ENCODE measurements at places on chromosomes 7 and 10.
A peak's percentile ranks its signal among the peaks of the same experiment; 100 is the strongest.

DNA sequence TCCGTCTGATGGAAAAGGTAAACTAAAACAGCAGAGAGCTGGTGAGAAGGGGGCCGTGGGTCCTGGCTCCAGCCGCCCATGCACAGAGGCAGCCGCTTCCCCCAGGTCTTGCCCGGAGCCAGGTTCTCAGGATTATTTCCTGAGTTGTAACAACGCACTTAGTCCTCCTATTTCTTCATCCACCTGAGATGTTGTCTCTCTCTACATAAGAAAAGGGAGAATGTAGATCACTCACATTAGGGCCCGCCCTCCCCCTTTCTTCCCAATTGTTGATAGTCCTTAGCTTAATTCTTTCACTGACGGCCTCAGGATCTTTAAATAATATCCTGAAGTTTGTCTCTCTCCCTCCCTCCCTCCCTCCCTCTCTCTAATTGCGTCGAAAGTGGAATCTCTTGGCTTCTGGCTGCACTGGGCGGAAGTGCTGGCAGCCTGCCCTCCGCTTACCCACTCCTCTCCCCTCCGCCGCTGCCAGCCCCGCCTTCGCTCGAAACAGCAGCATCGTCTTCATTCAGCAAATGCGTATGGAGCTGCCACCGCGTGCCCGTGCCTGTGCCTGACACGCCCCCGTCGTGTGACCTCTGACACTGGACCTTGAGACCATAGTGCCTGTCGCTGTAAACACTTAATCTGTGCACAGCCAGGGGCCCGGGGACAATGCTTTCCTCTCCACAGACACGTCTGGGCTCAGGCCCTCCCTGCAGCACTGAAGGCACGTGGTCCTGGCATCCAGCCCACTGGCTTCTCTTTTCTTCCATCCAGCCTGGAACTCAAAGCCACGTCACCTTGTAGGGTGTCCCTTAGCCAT is 174.5 kb upstream of the PPP2R2D start:
- DNase-seq = no peak
- no peak overlapping the region for H3K27ac ChIP-seq
- H3K27me3 ChIP-seq = no peaks in the 10 kb centered on the region
- no peaks in the 10 kb centered on the region for H3K4me1 ChIP-seq
- no peak overlapping the region for H3K4me3 ChIP-seq

DNA sequence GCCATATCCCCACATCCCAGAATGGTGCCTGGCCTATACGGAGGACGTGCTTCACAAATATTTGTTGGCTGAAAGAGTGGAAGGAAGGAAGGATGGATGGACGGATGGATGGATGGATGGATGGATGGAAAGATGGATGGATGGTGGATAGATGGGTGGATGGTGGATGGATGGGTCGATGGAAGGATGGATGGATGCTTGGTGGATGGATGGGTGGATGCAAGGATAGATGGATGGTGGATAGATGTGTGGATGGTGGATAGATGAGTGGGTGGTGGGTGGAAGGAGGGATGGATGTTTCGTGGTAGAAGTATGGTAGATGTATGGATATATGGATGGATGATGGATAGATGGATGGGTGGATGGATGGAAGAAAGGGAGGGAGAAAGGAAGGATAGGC is 10.8 kb downstream of the CHAT start:
- no peak for DNase-seq
- H3K27me3 ChIP-seq = peaks cover 9% of the 10 kb centered on the region
- H3K4me3 ChIP-seq = no peak overlapping the region
- no peaks in the 10 kb centered on the region for H3K4me1 ChIP-seq
- no peak overlapping the region for H3K27ac ChIP-seq

DNA sequence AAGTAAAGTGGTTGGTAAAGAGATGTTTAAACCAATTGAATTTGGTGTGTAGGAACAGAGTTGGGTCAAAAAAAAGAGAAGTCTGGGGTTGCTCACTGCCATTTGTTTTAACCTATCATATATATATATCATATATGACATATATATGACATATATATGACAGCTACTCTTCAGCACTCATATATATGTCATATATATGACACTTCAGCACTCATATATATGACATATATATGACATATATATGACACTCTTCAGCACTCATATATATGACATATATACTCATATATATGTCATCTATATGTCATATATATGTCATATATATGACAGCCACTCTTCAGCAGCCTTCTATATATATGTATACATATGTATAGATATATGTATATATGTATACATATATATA is 8.9 kb upstream of the A1CF start:
- H3K36me3 ChIP-seq = no peaks in the 10 kb centered on the region
- no peaks in the 10 kb centered on the region for H3K4me1 ChIP-seq
- no peak for DNase-seq
- no peak overlapping the region for H3K27ac ChIP-seq

DNA sequence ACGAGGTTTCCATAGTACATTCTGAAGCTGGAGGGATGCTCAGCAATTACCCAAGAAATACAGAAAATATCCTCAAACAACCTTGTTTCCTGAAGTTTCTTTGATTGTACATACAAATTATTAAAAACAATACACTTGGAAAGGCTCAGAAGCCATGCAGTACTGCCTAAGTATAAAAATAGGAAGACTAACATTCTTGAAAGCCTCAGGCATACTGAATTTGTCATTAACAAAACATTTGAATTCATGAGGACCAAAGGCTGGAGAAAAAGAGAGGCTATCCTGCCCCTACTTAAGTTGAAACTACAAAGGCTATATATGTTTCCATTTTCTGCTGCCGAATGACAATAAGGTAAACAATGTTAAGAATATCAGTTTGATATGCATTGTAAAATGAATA is 54.3 kb upstream of the SGCE start:
- no peaks in the 10 kb centered on the region for H3K4me1 ChIP-seq
- no peaks in the 10 kb centered on the region for H3K36me3 ChIP-seq
- H3K27me3 ChIP-seq = no peaks in the 10 kb centered on the region
- no peak for DNase-seq
- no peak overlapping the region for H3K27ac ChIP-seq
- no peak overlapping the region for H3K4me3 ChIP-seq

- H3K36me3 ChIP-seq = no peaks in the 10 kb centered on the region
- no peak overlapping the region for H3K27ac ChIP-seq
- DNase-seq = no peak
- no peak overlapping the region for H3K4me3 ChIP-seq
Observed at GRCh38 chr7:114392686-114393085, 21.9 kb upstream of the FOXP2 start.

DNA sequence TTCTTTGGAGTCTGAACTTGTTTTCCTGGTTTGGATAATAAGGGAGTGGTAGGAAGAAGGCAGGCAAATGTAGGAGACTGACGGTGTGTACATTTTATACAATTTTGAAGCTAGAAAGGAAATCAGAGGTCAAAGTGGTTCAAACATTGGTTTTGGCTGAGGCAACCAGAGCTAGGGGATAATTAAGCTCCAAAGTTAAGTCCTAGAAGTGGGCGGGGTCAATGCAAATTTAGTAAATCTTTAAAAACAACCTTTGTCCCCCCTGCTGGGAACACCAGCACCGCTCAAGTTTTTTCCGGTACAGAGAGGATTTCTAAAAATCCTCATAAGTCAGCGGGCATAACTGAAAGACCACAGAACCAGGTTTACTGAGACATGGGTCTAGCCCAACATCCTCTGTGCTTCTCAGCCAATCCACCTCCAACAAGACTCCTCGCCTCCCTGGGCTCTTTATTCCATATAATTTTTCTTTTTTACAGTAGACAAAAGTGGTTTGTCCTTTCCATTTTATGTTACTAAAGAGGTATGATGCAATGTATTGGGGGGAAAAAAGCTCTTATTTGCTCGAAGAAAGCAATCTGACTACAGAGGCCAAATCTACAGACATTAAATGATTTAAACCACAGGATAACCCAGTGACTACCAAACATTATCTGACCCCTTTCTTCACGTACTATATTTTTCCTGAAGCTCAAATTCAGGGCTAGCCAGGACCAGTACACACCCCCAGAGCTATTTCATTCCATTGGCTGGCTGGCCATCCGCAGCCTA is 1.6 kb downstream of the GLUD1 start:
- no peaks in the 10 kb centered on the region for H3K27me3 ChIP-seq
- peaks cover 43% of the 10 kb centered on the region for H3K4me1 ChIP-seq

GRCh38 chr10:62155054-62155680 is 113.5 kb downstream of the RTKN2 start:
- no peak for DNase-seq
- H3K27ac ChIP-seq = no peak overlapping the region
- H3K4me1 ChIP-seq = peaks cover 2% of the 10 kb centered on the region
- H3K27me3 ChIP-seq = no peaks in the 10 kb centered on the region
- H3K4me3 ChIP-seq = no peak overlapping the region

DNA sequence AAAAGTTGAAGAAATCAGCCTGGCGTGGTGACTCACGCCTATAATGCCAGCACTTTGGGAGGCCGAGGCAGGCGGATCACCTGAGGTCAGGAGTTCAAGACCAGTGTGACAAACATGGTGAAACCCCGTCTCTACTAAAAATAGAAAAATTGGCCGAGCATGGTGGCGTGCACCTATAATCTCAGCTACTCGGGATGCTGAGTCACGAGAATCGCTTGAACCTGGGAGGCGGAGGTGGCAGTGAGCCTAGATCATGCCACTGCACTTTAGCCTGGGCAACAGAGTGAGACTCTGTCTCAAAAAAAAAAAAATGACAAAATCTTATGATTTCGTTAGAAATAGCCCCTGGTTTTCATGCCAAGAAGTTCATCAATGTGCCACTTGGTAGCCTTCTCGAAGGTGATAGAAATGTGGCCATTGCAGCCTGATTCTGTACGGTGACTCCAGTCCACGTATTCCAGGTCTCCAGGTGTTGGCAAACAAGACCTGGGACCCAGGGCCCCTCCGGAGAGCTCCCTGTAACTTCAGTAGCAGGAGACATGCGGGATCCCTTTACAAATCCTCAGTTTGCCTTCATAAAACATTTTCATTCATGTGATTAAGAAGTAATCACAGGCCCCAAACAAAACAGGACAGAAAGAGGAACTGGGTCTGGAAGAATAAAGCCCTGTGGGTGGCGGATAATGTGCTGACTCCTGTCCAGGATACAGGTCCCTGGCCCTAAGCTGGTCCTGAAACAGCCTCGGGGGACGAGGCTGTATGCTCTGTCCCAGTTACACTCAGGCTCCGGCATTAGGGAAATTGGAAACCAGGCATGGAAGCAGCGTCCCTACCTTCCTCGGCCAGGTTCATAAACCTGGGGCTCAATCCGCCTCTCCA is 207.3 kb upstream of the SH2B2 start:
- DNase-seq = no peak
- H3K27ac ChIP-seq = no peak overlapping the region
- H3K36me3 ChIP-seq = peaks cover 7% of the 10 kb centered on the region
- H3K27me3 ChIP-seq = no peaks in the 10 kb centered on the region
- H3K4me3 ChIP-seq = no peak overlapping the region
- H3K4me1 ChIP-seq = peaks cover 5% of the 10 kb centered on the region

GRCh38 chr10:32446536-32447406 is 831 bp downstream of the CCDC7 start:
- no peak for DNase-seq
- H3K4me1 ChIP-seq = peaks cover 10% of the 10 kb centered on the region
- H3K27ac ChIP-seq = peak overlapping the region; percentile 94
- H3K4me3 ChIP-seq = peak overlapping the region; percentile 90
- H3K27me3 ChIP-seq = no peaks in the 10 kb centered on the region
- peaks cover 9% of the 10 kb centered on the region for H3K36me3 ChIP-seq

DNA sequence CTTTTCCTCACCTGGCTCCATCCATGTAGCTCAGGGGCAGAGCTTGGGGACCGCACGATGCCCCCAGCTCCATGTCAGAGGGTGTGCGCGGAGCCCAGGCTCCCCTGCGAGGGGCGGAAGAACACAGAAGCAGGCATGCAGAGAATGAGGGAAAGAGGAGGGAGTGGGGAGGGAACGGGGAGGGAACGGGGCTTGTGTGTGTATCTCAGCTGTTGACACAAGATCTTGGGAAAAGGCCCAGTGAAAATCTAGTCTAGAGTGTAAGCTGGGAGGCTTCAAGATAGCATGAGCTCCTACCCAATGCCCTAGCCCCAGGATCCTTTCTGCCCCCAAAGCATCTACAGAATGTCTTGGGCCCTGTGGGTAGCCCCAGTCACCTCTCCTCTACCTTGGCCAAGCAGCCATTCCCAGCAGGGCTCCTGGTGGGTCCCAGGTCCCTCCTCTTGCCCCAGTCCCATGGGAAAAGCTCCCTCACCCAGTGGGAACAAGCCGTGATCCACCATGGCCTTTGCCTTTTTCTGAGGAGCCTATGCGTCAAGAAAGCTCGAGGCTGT is 25.1 kb upstream of the NDST2 start:
- H3K27ac ChIP-seq = no peak overlapping the region
- no peak for DNase-seq
- H3K4me1 ChIP-seq = no peaks in the 10 kb centered on the region
- H3K27me3 ChIP-seq = no peaks in the 10 kb centered on the region
- H3K4me3 ChIP-seq = no peak overlapping the region

- H3K27ac ChIP-seq = no peak overlapping the region
- H3K36me3 ChIP-seq = no peaks in the 10 kb centered on the region
- H3K4me3 ChIP-seq = no peak overlapping the region
Observed at GRCh38 chr10:78944723-78945312, 123.9 kb upstream of the ZMIZ1 start.

DNA sequence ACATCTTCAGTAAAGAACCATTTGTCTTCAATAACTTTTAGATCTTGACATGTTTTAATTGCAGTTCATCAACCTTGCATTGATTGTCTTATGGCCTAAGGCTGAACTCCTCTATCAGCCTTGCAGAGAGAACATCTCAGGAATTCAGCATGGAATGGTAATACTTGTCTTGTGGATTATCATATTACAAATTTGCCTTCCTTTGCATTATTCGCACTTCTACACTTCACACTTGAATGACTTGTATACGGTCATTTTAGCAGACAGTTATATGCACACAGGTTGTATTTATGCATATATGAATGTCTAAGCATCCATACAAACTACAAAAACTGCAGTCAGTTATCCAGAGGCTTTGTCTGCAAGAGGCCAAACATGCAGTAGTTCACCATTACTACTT is 31.7 kb downstream of the GPR85 start:
- H3K4me1 ChIP-seq = no peaks in the 10 kb centered on the region
- DNase-seq = no peak
- no peak overlapping the region for H3K27ac ChIP-seq

- DNase-seq = no peak
- no peak overlapping the region for H3K4me3 ChIP-seq
- H3K4me1 ChIP-seq = no peaks in the 10 kb centered on the region
- no peaks in the 10 kb centered on the region for H3K27me3 ChIP-seq
- no peaks in the 10 kb centered on the region for H3K36me3 ChIP-seq
Observed at GRCh38 chr7:70884440-70884764, 247.5 kb upstream of the GALNT17 start.

DNA sequence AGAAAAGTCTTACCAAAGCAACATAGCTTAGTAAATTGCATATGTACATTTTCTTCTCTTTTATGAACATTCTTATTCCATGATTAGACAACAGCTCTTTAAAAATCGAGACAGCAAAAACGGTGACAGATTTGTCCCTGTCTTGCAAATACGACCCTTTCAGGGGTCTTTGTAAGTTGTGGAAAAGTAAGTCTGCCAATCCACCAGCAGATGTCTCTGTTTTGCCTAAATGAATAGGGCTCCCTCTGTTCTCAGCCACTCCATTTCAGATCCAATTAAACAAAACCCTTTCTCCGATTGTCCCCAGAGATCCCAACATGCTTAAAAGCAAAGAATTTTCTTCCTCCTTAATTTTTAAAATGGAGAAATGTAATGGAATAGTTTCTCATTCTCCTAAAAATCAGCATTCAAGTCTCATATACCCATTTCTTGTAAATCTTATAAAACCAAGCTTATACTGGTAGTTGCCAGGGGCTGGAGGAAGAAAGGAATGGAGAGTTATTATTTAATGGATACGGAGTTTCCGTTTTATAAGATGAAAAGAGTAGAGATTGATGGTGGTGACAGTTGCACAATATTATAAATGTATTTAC is 61.0 kb upstream of the NFE2L3 start:
- H3K27ac ChIP-seq = no peak overlapping the region
- peaks cover 5% of the 10 kb centered on the region for H3K27me3 ChIP-seq
- no peak for DNase-seq
